ENCODE measurements at places on chromosomes 6 and 20. TPM values are rescaled to one million over a fixed set of nuclear protein-coding genes. Genes with fewer than 3 reads are reported as not detected.

TOX2 gene
- 1.9 TPM for total RNA-seq

STX11 gene
- 14.5 TPM for total RNA-seq

BEND6 gene
- total RNA-seq = not detected

BAK1 gene
- total RNA-seq = 77.6 TPM

KCNK16 gene
- total RNA-seq = not detected

RCAN2 gene
- 0.65 TPM for total RNA-seq

TSBP1 gene
- not detected for total RNA-seq

SLC17A1 gene
- not detected for total RNA-seq

RGS17 gene
- total RNA-seq = not detected

HCRTR2 gene
- total RNA-seq = not detected

APCDD1L gene
- total RNA-seq = not detected

MICB gene
- total RNA-seq = 55.7 TPM

TSPO2 gene
- total RNA-seq = not detected

ESR1 gene
- 2.2 TPM for total RNA-seq

PGC gene
- not detected for total RNA-seq

BPIFB1 gene
- not detected for total RNA-seq

HAO1 gene
- total RNA-seq = not detected

COL12A1 gene
- total RNA-seq = not detected

MUC22 gene
- total RNA-seq = not detected

IDH3B gene
- 103 TPM for total RNA-seq

ISM1 gene
- total RNA-seq = 1.3 TPM

LPA gene
- total RNA-seq = not detected

SAMD10 gene
- 17.2 TPM for total RNA-seq

MTFR2 gene
- total RNA-seq = 23.9 TPM

FNDC1 gene
- not detected for total RNA-seq

LTB gene
- total RNA-seq = 747 TPM

COL9A3 gene
- total RNA-seq = not detected

ID1 gene
- 1.4 TPM for total RNA-seq

MROH8 gene
- total RNA-seq = 2.5 TPM

NFYA gene
- 33.8 TPM for total RNA-seq

SIRPD gene
- 0.27 TPM for total RNA-seq

EMILIN3 gene
- not detected for total RNA-seq

GSTA1 gene
- not detected for total RNA-seq

TGM2 gene
- 0.21 TPM for total RNA-seq

MCHR2 gene
- not detected for total RNA-seq

VIP gene
- not detected for total RNA-seq

OR2B2 gene
- not detected for total RNA-seq

SUPT3H gene
- 9.0 TPM for total RNA-seq

RALY gene
- 208 TPM for total RNA-seq

CRISP3 gene
- not detected for total RNA-seq
